ENCODE measurements at places on chromosomes 11 and 22.
A peak's percentile ranks its signal among the peaks of the same experiment; 100 is the strongest.

DNA sequence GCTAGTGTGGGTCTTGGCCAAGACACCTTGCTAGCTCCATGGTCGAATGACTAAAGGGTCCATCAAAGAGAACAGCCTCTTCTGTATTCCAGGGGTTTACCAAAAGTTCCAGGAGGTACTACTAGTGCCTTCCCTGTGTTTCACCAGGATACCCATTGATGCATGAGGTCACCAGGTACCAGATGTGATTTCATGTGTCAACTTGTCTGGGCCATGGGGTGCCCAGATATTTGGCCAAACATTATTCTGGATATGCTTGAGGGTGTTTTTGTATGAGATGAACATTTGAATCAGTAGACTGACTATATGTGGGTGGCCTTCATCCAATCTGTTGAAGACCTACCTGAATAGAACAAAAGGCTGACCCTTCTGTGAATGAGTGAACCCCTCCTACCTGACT lies 92.8 kb downstream of the GALNT18 start:
- DNase-seq = no peak

GRCh38 chr22:37525073-37525745 lies 6.0 kb upstream of the CARD10 start:
- DNase-seq = no peak

DNA sequence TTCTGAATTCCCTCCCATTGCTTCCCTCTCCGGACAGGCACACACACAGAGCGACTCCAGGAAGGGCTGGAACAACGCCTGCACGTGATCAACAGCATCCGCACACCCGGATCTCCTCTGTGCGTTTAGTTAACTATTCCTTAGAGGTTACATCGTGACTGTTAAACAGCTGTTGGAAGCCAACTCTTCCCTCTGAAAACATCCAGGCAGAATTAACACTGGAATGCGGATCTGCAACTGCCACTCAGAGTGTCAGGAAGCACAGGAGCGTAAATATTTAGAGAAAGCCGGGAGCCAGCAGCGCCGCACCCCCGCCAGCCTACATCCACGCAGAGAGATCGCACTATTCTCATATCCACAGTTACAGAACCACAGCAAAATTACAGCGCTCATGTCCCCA lies 46.2 kb downstream of the SHANK2 start:
- DNase-seq = no peak

GRCh38 chr22:40376149-40376548 lies 5.8 kb downstream of the SGSM3 start:
- no peak for DNase-seq

DNA sequence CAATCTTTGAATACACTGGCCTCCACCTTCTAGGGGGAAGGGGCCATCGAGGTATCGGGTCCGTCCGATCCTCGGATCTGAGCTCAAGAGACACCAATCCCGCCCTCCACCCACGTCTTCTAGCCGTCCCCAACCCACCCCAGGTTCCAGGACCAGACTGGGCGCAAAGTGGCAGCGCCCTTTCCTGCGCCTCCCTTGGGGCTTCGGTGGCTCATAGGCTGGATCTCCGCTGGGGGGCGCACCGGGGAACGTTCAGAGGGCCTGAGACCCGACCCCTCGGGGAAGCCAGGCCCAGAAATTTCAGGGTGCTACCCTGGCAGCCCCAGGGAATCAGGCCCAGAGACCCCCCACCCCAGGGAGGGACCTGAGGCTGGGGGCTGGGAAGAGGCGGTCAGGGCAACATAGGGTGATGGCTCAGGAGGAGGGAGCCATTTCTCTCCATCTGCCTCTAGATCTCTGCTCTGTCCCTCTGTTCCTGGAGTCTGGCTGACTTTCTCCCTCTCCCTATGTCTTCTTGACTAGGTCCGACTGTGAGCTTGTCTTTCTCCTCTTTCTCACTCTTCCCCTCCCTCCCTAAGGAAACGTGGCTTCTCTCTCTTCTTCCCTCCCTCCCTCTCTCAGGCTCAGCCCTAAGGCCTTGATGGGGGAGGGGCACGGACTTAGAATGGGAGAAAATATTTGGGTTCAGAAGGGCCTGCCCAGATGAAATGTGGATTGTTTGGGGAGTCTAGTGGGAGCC lies 1.1 kb downstream of the CREB3L1 start:
- DNase-seq = peak; percentile 5

DNA sequence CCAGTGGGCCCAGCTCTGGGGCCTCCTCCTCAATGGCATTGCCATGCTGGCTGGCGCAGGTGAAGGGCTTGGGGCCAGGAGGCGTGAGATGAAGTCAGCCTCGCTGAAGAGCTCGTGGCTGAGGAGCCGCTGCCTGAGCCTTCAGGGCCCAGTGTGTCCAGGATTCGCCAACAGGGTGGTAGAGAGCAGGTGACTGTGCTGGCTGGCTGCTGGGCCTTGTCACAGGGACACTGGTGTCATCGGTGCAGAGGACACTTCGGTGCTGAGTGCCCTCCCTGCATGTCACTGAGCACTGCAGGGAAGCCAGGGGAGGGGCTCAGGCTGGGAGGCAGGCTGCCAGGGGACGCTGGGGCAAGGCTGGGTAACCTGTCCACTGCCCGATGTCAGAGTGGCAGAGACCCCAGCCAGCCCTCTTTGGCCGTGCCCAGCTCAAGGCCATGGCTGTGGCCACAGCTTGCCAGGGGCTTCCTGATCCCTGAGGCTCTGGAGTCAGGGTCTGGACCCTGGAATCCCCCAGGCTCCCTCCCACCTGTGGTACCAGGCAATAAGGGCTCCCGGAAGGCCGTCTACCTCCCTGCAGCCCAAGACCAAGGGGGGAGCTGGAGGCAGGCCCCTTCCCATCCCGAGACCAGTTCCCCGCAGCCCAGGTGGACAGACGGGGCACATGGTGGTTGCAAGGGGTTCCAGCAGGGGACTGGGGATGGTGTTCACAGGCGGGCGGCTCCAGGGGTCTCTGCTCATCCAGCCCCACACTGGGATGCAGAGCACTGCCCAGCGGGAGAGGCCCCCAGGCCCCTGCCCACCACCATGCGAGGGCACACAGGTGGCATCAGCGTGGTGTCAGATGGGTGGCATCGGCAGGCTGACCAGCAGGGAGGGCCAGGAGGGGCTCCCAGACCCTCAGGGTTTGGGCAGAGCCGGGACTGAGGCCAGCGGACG lies 63.9 kb downstream of the ARFGAP3 start:
- DNase-seq = no peak

- peak; percentile 96 for DNase-seq
These were observed 71.4 kb upstream of the GRK3 start for GRCh38 chr22:25492841-25493734.

- DNase-seq = no peak
These were observed 381.2 kb downstream of the MN1 start for GRCh38 chr22:27420195-27420816.

GRCh38 chr11:94809251-94809650 lies 41.1 kb downstream of the AMOTL1 start:
- no peak for DNase-seq

- no peak for DNase-seq
These were observed 88.4 kb upstream of the SLC22A12 start for GRCh38 chr11:64502634-64503033.

DNA sequence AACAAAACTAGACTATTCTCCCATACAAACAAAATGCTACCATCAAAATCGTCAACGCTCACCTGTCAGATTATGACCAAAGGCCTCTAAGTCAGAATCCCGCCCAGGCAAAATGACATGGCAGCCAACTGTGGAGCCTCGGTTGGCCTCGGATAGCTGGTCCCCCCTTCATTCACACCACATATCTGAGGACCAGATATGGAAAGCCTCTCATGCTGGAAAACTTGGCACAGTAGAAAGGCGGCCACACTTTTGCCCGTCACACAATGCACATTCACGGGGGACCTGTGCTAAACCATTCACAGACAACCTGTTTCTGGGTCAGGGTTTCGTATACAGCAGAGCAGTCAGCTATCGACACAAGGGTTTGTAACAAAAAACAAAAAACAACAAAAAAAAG lies 11.2 kb downstream of the MAPK1 start:
- no peak for DNase-seq

DNA sequence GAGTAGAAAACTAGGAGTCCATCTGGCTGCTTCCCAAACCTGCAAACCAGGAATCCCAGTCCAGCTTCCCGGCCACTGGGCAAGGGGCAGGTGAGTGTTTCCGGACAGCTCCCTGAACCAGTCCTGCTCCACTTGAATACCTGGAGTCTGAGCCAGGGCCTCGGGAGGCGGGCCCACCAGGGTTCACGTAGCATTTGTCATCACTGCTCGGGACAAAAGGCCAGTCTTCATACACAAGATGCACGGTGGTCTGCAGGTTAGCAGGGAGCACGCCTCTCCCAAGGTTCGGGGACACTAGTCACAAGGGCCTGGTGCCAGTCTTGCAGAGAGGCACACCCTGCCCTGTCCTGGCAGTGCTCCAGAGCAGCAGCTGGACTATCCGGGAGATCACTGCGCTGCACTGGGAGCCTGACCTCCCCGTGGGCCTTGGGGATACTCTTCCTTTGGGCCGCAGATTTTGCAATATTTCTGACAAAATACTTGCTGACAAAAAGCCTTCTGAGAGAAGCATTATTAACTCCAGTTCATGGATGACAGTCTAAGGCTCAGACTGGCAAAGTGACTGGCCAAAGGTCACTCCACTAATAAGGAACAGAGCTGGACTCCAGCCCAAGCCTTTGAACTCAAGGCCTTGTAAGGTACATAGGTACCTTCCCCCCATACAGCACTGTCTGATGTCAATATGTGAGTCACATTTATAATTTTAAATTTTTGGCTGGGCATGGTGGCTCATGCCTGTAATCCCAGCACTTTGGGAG lies 25.1 kb downstream of the CD6 start:
- no peak for DNase-seq

DNA sequence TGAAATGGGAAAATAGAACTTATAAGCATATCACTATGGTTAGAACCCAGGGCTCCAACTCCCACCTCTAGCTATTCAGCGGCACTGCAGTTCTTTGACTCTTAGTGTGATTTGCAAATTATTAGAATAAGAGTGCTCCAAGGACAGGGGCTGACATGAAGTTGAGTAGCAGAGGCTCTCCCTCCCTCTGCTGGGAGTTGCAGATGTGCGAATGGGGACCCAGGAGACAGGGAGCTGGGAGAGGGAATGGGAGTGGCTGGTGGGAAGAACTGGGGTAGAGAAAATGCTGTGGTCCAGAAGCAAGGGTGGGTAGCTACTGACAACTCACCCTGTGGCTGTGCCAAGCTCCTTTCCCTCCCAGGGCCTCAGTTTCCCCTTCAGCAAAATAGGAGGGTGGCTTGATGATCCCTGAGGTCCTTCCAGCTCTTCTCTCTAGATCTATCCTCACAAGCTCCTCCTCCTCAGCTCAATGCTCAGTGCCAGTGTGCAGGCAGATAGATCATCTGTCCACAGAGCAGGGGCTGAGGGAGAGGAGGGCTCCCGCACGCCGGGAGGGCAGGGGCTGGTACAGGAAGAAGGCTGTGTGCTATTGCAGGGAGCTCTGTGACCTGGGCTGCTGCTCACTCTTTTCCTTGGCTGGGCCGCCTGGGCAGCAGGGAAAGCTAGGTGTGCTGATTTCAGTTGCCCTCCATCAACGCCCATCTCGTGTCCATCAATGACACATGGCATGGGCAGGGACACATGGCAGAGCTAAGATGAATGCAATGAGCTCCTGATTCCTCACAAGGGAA lies 99.0 kb downstream of the NECTIN1 start:
- DNase-seq = no peak

GRCh38 chr11:129947474-129947873 lies 52.1 kb upstream of the NFRKB start:
- no peak for DNase-seq

- DNase-seq = no peak
These were observed 80.4 kb downstream of the SPON1 start for GRCh38 chr11:14042686-14043465.

GRCh38 chr22:23094695-23095681 lies 24.7 kb downstream of the GNAZ start:
- DNase-seq = no peak

DNA sequence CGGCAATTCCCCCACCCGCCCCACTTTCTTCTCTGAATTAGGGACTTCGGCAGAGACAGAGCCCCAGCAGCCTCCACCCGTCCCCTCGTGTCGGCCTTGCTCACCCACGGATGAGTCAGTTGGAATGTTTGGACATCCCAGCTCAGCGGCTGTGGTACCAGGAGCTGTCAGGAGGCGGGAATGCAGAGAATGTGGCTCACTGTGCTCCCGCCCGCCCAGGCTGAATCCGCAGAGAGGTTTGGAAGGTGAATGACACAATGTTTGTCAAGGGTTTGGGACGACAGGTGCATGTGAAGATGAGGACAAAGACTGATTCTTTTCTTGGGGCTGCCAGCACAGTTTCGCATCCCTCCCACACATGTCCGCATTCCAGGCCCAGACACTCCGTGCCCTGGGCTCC lies 39.6 kb downstream of the LIF start:
- DNase-seq = no peak

GRCh38 chr22:46758867-46759290 lies 3.6 kb upstream of the TBC1D22A start:
- peak; percentile 16 for DNase-seq

GRCh38 chr11:118884875-118885274 lies 1.2 kb downstream of the CXCR5 start:
- DNase-seq = no peak

DNA sequence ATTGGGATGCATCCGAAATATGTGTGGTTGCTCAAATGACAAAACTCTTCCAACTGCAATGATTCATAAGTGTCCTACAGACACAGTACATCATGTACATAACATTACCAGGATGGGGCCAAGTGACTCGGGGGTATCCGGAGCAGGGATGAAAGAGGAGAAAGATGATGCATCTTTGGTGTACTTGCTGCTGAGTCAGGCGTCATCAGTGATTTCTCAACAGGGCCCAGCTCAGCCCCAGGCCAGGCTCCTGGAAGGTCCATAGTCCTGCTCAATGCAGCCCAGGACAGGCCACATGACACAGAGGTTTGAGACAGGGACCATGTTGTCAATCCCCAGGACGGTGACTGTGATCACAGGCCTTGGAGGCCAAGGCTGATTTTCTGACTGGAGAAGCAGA lies 59.3 kb downstream of the GGTLC2 start:
- DNase-seq = no peak

- no peak for DNase-seq
These were observed 51.8 kb downstream of the GALNT18 start for GRCh38 chr11:11569936-11570491.

- no peak for DNase-seq
These were observed 1451.2 kb downstream of the BRD1 start for GRCh38 chr22:48376428-48376827.

- no peak for DNase-seq
These were observed 131.4 kb downstream of the TENM4 start for GRCh38 chr11:79309407-79309806.
